NCI-H69 (cell line): ENCODE measurements at places on chromosomes 16 and 17.

- DNase-seq, result no peak
Observed at GRCh38 chr17:825216-825615, 43.1 kb downstream of the MRM3 start.

GRCh38 chr17:5585836-5586521, 1.7 kb upstream of the NLRP1 start:
- peak; percentile 56 for DNase-seq

DNA sequence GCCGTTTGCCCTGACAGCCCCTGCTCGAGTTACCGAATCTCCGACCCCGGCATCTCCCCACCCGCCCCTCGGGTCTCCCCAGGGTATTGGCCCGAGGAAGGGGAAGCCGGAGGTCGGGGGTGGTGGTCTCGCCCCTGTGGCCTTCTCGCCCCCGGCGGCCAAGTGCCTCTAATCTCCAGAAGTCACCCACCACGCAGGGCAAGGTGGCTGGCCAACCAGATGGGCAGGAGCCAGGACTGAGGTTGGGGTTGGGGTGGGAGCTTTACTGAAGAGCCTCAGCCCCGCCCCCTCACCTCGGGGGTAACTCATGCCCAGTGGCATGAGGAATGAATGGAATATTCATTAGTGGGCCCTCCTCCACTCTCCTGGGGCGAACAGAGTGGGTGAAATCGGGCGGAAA, 637 bp downstream of the DHRS11 start:
- DNase-seq, result peak; percentile 53

- no peak for DNase-seq
Observed at GRCh38 chr17:82013341-82013740, 9.3 kb downstream of the CENPX start.

DNA sequence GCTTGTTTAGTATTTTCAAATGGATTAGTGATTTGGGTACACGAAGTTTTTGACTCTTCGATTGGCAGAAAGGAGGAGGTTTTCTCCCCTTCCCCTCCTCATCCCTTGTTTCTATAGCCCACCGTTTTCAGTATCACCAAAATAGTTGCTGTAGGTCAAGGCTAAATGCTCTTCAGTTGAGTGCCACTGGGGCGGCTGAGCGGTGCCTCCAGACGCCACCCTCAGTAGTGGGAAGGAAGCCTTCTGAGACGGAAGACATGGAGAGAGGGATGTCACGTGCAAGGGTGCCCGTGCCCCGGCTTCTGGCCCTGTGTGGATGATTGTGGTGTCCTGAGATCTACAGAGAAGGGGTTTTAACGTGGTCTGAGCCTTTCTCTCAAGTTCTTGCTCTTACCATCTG, 39.7 kb upstream of the CRISPLD2 start:
- no peak for DNase-seq

DNA sequence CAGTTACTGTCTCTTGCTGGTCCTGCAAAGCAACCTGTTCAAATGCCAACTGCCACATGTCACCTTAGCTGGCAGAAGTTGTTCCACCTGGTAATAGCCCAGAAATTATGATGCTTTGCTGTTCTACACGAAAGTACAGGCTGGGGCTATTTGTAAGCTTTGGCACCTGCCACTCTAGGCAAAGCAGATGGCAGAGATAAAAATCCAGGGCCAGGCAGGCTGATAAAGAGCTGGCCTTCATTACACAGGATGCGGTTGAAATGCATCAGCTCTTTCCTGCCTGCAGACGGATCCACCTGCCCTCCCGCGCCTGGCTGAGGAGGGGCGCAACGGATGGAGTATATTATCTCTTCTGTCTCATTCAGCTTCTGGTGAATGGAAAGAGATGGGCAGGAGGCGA, 29.3 kb upstream of the KDM8 start:
- DNase-seq, result peak; percentile 44

GRCh38 chr17:81171941-81172340, 5.9 kb upstream of the AATK start:
- DNase-seq, result no peak

GRCh38 chr16:67105246-67105645, 4.5 kb upstream of the PHAF1 start:
- DNase-seq, result no peak

GRCh38 chr17:79160980-79161636, 86.5 kb downstream of the ENGASE start:
- peak; percentile 81 for DNase-seq

DNA sequence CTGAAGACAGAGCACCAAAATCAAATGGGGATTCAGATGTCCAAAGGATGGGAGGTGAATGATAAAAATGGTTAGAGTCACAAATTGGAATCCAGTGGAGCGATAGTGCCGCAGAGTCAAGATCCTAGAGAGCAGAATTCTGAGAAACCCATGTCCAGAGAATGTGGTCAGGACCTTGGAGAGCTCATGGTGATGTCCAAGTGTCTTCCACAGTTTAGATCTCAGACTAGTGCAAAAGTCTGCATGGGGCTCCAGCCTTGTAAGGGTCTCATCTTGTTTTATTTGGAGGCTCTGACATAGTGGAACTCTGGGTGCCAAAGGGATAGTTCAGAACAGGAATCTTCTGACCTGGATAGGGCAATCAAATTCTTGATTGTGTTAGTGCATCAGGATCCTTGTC, 245.9 kb upstream of the HSBP1 start:
- DNase-seq, result no peak

GRCh38 chr16:21023509-21024202, 123.1 kb downstream of the LYRM1 start:
- DNase-seq, result no peak

- DNase-seq, result peak; percentile 36
Observed at GRCh38 chr16:47139561-47140185, 4.1 kb downstream of the NETO2 start.

DNA sequence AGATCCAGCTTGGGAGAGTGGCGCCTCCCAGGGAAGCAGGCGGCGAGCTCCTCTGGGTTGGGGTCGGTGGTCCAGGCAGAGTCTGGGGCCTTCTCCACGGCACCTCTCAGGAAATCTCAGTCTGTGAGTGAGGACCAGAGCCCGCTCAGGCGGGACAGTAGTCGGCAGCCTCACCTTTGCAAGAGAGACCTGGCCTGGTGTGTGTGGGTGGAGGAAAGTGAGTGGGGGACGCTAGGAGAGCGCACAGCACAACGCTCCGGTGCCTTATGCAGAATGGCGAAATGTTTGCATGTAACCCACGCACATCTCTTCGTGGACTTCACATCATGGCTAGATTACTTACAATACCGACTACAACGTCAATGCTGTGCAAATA, 2.2 kb downstream of the AHSP start:
- DNase-seq, result no peak

GRCh38 chr16:49015225-49015592, 266.4 kb downstream of the CBLN1 start:
- DNase-seq, result peak; percentile 4

- no peak for DNase-seq
Observed at GRCh38 chr16:73037845-73038570, 9.9 kb downstream of the ZFHX3 start.

DNA sequence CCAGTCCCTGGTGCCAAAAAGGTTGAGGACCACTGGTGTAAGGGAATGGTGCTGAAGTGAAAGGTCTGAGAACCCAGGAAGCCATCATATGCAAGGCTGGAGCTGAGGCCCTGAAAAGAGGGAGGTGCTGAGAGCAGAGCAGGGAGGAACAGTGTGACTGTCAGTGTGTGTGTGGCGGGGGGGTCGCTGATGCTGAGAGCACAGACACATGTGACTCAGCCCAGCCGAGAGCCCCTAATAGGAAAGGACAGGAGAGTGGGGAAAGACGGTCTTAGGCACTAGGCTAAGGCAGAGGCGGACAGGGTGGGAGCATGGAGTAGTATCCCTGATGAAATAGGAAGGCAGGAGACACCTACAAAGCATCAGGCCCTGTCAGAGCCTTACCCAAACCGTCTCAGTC, 1.2 kb downstream of the B9D1 start:
- DNase-seq, result no peak

DNA sequence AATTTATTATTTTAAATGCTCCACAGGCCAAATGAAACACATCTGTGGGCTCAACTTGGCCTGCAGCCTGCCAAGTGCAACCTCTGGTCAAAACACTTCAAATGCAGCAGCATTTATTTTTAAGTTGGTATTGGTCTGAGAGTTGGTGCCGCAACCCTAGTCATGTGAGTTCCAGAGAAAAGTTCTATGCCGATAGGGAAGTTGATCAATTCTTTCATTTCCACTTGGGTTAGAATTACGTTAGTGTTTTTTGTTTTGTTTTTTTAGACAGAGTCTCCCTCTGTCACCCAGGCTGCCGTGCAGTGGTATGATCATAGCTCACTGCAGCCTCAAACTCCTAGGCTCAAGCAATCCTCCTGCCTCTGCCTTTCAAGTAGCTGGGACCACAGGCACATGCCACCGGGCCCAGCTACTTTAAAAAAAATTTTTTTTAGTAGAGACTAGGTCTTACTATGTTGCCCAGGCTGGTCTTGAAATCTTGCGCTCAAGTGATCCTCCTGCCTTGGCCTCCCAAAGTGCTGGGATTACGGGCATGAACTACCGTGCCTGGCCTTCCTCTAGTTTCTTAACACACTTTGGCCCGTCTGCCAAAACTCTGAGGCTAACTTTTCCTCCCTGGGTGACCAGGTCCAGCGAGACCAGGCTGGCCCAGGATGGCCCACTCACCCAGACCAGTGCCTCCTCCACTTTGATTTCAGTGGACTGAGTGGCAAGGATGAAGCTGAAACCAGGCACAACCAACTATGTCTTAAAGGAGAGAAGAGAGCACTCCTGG, 221.1 kb downstream of the MRTFB start:
- DNase-seq, result no peak

- DNase-seq, result no peak
Observed at GRCh38 chr16:65672960-65673359, 551.1 kb upstream of the CDH11 start.

DNA sequence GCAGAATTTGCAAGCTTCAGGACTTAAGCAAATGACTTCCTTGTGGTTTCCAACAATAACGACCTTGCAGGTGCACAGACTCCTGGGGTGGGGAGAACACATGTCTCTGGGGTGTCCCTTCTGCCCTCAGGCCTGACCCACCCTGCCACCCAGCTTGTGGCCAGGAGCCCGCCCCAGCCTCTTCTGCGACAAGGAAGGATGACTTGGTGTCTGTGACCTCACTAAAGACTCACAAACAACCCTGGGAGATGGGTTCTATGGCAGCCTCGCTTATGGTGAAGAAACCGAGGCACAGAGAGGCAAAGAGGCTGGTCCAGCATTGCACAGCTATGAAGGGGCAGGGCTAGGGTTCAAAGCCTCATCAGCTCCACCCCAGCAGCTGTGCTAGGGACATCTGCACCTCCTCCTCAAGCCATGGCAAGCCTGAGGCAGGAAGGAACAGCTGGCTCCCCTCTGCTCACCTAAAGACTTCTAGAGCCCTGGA, 2.6 kb downstream of the ATP2A3 start:
- peak; percentile 79 for DNase-seq

GRCh38 chr16:13795131-13795530, 124.8 kb upstream of the ERCC4 start:
- DNase-seq, result peak; percentile 6

- no peak for DNase-seq
Observed at GRCh38 chr17:37339321-37339720, 36.5 kb upstream of the C17orf78 start.

DNA sequence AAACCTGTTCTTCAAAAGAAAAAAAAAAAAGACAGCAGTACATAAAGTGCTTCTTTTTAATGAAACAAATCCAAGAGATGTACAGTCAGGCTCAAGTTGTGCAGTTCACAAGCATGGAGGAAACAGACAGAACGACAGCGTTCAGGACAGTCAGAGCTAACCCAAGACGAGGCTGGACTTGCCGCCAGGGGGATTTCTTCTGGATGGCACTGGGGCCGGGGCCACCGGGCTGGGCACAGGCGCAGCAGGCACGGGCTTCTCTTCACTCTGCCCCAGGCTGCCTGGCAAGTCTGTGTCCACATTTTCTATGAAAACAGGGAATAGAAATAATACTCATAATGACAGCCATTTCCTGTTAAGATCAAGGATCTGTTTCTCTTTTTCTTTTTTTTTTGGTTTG, 4.4 kb upstream of the NT5C start:
- no peak for DNase-seq

DNA sequence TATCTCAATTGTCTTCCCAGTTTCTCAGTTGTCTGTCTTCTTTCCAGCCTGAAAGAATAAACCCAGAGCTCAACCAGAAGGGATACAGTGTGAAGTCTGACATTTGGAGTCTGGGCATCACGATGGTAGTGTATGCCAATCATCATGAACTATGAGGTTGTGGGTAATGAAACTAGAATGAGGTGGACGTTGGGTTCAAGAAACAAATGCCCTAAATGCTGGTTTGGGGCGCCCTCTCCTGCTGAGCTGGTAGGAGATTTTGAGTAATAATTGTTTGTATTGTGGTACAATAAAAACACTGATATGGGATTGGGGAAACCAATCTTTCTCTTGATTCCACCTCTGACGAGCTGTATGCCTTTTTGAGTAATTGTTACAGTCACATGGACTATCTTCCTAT, 110.4 kb downstream of the MAP2K6 start:
- no peak for DNase-seq

DNA sequence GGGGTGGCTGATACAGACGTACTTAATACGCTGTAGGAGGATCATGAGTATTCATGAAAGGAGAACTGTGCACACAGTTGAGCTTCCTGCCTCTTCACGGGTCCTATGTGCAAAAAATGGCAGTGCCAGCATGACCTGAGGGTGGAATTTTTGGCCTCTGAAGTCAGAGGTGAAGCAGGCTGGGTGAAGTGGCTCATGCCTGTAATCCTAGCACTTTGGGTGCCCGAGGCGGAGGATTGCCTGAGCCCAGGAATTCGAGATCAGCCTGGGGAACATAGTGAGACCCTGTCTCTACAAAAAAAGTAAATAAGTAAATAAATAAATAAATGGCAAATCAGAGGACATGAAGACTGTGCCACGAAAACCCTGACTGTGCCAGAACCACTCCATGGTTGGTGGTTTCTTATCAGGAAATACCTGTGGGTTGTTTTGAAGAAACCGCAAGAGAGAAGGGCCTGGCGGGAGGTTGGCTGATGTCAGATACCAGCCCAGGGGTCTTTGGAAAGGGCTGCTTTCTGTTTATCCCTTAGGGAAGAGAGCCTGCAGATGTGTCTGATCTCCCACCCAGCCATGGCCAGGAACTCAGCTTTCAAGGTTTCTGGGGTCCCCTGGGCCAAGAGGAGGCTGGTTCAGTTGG, 3.4 kb downstream of the ASPSCR1 start:
- no peak for DNase-seq

DNA sequence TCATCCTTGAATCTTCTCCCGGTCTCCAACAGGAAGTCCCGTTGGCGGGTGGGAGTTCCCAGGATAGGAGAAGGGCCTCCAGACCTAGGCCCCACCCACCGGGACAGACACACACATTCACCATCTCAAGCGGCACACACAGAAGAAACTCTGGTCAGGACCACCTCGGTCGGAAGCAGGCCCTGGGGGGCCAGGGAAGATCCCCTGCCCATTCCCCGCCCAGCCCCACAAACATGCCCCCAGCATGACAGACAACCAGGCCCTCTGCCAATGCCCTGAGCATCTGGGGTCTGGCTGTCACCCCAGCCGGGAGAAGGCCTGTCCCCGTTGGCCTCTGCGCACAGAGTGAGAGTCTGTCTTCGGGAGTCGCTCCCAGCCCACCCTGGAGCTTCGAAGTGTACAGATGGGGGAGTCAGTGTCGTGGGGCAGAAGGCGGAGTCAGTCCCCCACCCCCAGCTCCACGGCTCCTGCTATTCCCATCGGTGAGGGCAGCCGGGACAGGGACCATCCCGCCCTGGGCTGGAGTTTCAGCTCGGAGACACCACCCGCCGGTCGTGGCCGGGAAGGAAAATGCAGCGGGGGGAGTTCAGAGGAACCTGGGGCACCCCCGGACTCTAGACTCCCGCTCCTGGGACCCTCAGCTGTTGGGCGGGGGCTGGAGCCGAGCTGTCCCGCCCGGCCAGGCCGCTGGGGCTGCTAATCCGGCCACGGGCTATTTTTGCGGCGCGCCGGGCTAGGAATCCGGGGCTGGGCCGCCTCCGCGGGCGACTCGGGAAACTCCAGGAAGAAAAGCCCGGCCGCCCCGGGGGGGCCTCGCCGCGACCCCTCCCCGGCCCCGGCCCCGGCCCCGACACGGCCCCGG, 660 bp downstream of the RHBDF1 start:
- DNase-seq, result no peak
